Omental fat pad (tissue), 4 donors: ENCODE measurements at places on chromosomes 13 and 19. TPM values are rescaled to one million over a fixed set of nuclear protein-coding genes. Genes with fewer than 3 reads are reported as not detected.

DNA sequence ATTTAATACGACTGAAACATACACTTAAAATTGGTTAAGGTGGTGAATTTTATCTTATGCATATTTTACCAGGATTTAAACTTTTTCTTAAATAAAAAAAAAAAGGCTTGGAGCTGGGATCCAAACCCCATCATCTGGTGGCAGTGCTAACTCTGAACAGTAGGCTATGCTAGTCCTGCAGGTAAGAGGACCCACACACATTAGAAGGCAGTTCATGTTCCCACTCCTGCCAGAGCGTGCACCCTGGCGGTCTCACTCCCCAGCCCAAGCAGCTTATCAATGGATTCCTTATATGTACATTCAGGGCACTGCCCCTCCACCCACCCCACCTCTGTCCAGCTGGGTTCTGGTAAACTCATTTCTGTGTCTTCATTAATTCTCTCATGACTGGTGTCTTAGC is 31.3 kb upstream of the CEBPA start:
- DNase-seq: no peak

DNA sequence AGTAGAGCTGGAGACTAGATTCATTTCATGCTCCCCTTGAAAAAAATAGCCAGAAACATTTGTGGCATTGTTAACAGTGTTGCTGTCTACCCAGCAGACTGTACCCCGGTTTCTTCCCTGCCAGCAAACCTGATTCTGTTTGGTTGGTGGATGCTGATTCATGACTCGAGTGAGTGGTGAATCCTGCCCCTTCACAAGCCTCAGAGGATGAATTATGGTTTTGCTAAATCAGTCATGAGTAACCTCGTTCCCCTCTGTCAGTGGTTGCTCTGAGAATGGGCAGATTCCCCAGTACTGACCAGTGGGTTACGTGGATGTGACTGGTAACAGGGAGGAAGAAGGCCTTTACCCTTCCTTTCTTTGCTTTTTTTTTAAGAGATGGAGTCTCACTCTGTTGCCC is 10.1 kb downstream of the NLRP12 start:
- no peak for DNase-seq

GRCh38 chr13:98706446-98707110 is 45.9 kb downstream of the SLC15A1 start:
- no peak for DNase-seq

DNA sequence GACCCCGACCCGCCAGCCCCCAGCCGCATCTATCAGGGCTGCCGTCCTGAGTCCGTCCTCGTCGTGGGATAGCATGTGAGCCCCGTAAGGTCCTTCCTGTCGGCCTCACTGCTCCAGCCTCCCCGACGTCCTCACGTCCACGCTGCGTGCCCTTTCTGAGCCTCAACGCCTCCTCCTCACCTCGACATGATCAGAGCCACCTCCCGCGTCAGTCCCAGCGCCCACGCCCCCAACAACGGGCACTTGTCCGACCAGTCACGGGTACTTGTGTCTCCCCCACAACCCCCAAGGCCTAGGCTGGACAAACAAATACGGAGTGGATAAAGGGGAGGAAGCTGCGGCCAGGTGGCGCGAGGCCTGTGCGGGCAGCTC is 665 bp downstream of the ZNF497 start:
- DNase-seq: no peak

The VSTM1 gene
- not detected for total RNA-seq

The ANGPTL8 gene
- 1.8 TPM for total RNA-seq

The GRK1 gene
- not detected for total RNA-seq

The RNF17 gene
- 0.32 TPM for total RNA-seq

- DNase-seq: no peak
These were observed 1863.5 kb upstream of the PCDH20 start for GRCh38 chr13:63279136-63279535.

The RAB3A gene
- 0.63 TPM for total RNA-seq

GRCh38 chr13:95679722-95680121 is 2.8 kb downstream of the DNAJC3 start:
- DNase-seq: no peak
